ENCODE measurements at places on chromosomes 13 and 19. TPM values are rescaled to one million over a fixed set of nuclear protein-coding genes. Genes with fewer than 3 reads are reported as not detected.

GRCh38 chr13:47461816-47462215, 539.3 kb downstream of the SUCLA2 start:
- no peak for DNase-seq

- no peak for DNase-seq
These were observed 44.9 kb downstream of the RYR1 start for GRCh38 chr19:38478273-38478971.

The PEG3 gene
- 0.16 TPM for total RNA-seq

- peak; percentile 28 for DNase-seq
These were observed 74.5 kb upstream of the RAP2A start for GRCh38 chr13:97359181-97360057.

The KIRREL2 gene
- 2.3 TPM for total RNA-seq

DNA sequence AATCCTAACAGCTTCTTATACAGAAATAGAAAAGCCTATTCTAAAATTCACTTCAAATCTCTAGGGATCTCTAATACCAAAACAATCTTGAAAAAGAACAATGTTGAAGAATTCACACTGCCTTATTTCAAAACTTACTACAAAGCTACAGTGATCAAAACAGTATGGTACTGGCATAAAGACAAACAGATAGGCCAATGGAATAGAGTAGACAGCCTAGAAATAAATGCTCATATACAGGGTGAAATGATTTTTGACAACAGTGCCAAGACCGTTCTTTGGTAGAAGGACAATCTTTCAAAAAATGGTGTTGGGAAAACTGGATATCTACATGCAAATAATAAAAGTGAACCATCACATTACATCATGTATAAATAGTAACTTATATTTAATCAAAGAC, 11.8 kb upstream of the ZNF563 start:
- DNase-seq: no peak

DNA sequence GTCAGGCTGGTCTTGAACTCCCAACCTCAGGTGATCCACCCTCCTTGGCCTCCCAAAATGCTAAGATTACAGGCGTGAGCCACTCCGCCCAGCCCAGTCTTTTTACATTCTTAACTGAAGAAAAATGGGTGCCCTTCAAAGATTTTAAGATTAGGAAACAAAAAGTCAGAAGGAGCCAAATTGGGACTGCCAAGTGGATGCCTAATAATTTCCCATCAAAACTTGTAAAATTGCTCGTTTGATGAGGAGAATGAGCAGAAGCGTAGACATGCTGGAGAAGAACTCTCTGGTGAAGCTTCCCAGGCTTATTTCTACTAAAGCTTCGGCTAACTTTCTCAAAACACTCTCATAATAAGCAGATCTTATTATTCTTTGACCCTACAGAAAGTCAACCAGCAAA, 31.3 kb downstream of the NUMBL start:
- DNase-seq: no peak

- no peak for DNase-seq
These were observed 30.8 kb downstream of the SMARCA4 start for GRCh38 chr19:10991521-10992081.

DNA sequence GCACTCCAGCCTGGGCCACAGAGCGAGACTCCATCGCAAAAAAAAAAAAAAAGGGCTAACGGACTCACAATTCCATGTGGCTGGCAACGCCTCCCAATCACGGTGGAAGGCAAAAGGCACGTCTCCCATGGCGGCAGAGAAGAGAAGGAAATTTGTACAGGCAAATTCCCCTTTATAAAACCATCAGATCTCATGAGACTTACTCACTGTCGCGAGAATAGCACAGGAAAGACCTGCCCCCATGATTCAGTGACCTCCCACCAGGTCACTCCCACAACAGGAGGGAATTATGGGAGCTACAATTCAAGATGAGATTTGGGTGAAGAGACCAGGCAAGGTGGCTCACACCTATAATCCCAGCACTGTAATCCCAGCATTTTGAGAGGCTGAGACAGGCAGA, 18.7 kb upstream of the NMRK2 start:
- DNase-seq: no peak

GRCh38 chr13:70668983-70669382, 560.7 kb upstream of the KLHL1 start:
- DNase-seq: no peak

The OR7A17 gene
- not detected for total RNA-seq

- no peak for DNase-seq
These were observed 154.3 kb downstream of the FGF9 start for GRCh38 chr13:21825186-21825585.

DNA sequence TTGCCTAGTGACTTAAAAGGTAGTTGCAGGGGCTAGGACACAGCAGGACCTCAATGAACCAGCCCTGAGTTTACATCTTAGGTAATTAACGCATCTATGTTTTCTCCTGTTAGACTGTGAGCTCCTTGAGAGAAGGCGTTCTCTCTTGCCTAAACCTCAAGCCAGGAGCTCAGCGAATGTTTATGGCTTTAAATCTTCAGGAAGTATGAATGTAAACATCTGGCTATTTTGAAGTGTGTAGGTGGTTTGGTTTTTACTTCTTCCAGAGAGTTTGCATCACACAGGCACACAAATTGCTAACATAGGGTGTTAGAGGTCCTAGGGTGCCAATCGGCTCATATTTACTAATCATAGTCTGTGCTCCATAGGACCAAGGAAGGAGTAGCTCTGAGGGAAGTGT, 387.7 kb upstream of the ZNF507 start:
- no peak for DNase-seq

DNA sequence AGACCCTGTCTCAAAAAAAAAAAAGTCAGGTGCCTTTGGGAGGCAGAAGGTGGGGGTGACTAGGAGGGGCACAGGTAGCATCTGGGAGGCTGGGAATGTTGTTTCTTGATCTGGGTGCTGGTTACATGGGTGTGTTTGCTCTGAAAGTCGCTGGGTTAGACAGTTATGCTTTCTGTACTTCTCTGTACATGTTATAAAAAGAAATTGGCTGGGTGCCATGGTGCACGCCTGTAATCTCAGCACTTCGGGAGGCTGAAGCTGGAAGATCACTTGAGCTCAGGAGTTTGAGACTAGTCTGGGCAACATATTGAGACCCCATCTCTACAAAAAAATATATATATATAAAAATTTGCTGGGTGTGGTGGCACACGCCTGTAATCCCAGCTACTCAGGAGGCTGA, 15.1 kb downstream of the NOSIP start:
- DNase-seq: no peak

- no peak for DNase-seq
These were observed 6.5 kb downstream of the ZNF671 start for GRCh38 chr19:57720878-57721277.

The KLK3 gene
- not detected for total RNA-seq

- DNase-seq: no peak
These were observed 425.5 kb downstream of the PCDH20 start for GRCh38 chr13:60990032-60990733.

DNA sequence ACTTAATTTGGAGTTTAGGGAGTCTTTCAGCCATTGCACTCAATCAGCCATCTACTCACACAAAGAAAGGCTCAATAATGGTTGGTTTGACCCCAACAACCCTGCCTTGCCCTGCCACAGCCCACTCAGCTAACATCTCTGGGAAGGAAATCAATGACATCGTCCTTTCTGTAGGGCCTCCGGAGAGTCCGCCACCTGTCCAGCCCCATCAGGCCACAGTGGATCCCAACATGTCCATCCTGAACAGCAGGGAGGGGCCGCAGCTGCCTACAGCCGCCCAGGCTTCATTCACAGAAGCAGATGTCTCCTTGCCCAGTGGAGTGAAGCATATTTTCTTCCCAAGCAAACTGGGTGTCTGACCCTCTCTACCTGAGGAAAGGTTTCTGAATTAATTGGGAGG, 4.2 kb upstream of the CDX2 start:
- DNase-seq: no peak

- DNase-seq: no peak
These were observed 7.8 kb downstream of the SMARCA4 start for GRCh38 chr19:10968527-10969135.
